ENCODE measurements at places on chromosomes 11 and 22.

DNA sequence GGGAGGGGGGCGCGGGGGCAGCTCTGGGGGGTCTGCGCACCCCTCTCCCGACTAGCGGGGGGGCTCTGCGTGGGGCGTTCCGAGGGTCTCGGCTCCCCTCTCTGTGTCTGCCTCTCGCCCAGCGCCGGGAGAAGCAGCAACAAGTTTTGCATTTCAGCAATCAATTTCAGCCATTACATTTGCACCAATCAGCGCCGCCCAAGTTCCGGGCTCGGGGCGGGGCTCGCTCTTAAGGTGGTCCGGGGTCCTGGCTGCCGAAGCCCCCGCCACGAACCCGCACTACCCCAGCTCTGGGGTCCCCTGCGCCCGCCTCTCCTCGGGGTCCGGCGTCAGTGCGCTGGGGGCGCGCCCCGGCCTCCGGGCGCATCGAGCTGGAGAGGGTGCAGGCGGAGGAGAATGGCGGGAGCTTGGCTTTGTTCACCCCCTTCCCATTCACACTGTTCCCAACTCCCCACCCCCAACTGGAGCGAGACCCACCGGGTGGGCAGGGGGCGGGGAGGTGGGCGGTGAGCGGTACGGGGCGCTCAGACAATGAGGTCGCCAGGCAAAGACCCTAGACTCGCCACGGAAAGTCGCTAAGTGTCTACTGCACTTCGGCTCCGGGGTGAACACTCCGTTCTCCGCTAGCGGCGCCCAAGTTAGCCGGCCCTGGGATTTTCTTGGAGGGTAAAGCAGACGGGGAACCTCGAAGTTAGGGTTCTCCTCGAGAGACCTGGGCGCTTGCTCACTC, at the start of gene MN1:
Gene MN1, minus strand, starts transcription at position 141 of the 730 bp plus-strand sequence. CDS start 1,213 bp downstream, outside the sequence.
- DNase-seq, result peak; percentile 63

DNA sequence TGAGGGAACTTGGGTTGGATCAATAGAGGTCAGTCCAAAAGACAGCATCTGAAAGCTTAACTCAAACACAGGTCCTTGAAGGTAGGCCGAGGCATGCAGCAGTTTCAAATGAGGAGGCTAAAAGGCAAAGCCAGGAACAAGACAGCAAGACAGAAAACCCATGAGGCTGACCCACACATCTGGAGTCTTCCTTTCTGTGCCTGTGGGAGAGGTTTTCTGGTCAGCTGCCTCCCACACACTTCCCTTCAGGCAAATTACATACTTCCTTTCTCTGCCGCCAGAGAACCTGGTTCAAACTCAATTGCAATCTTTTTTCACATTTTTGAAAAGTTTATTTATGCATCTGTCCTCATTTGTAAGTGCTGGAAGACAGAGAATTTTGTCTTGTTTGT, 29.8 kb upstream of the CRTAM start:
- no peak for DNase-seq

DNA sequence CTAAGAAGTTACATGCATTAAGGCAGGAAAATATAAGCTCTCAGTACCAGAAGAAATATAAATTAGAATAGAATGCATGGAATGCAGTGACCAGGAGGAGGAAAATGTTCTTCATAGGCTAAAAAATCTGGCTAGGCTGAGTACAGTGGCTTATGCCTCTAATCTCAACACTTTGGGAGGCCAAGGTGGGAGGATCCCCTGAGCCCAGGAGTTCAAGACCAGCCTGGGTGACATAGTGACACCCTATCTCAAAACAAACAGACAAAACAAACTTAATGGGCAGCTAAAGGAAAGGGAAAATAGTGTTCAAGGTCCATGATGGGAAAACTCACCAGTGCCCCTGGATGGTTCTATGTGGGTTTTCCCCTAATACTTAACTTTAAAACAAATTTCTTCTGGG, 78.3 kb upstream of the RASSF10 start:
- DNase-seq, result peak; percentile 48

DNA sequence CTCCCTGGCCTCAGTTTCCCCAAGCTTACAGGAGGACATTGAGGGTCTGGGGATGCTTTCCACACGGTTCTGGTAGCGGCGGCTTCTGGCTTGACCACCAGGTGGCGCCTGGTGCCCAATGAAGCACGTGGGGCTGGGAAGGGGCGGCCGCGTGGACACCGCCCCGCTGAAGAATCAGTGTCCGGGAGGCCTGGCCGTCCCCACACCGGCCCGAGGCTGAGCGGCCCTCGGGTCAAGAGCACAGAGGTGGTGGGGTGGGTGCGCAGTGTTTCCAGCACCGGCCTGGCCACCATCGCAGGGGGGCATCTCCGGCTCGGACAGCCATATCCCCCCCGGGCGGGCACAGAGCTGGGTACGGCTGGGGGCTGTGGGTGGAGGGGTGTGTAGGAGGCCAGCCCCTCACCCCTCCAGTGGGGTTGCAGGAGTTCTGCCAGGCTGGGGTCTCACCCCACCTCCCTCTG, 27.8 kb upstream of the PPARA start:
- DNase-seq, result peak; percentile 63

GRCh38 chr11:9231848-9232177, 33.3 kb downstream of the DENND5A start:
- peak; percentile 54 for DNase-seq

DNA sequence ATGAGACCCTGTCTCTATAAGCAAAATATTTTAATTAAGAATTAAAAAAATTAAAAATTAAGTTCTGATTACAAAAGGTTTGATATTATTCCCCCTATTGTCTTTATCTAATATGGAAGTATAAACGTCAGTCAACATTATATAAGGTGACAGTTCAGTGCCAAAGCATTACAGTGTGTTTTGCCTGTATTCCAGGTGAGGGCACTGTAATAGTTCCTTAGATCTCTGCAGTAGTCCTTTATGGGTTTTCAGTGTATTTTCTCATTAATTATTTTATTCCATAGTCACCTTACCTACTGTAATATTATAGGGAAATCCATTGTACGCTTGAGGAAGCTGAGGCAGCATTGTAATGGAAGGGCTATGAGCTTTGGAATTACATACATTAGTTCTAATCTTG, 33.0 kb downstream of the FAR1 start:
- DNase-seq, result no peak

DNA sequence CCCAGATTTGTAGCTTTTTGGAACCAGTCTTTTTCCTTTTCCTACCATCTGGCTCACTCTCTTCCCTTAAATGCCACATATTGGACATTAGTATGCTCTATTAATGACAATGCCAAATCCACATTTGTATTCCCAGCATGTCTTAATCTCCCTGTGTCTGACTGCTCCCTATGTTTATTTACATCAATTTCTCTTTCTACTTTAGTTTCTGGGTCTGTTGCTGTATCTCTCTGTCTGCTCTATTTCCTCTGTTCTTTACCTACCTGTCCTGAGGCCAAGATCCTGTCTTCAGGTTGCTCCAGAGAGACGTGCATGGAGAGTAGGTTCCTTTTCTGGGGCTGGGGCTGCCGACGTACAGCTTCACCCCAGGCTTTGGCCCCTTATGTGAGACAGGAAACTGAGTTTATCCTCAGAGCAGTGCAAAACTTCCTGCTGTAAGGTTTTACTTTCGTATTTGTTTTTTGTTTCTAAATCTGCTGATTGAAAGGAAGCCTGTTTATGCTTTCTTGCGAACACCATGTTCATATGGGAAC, 25.6 kb downstream of the OR2AG2 start:
- no peak for DNase-seq

Data from fibroblast of skin of back (primary cell).